RCC 7860 (cell line): ENCODE measurements at places on chromosomes 3 and 15.
A peak's percentile ranks its signal among the peaks of the same experiment; 100 is the strongest.

GRCh38 chr15:65027593-65027992 lies 1.8 kb downstream of the MTFMT start:
- no peak for DNase-seq

DNA sequence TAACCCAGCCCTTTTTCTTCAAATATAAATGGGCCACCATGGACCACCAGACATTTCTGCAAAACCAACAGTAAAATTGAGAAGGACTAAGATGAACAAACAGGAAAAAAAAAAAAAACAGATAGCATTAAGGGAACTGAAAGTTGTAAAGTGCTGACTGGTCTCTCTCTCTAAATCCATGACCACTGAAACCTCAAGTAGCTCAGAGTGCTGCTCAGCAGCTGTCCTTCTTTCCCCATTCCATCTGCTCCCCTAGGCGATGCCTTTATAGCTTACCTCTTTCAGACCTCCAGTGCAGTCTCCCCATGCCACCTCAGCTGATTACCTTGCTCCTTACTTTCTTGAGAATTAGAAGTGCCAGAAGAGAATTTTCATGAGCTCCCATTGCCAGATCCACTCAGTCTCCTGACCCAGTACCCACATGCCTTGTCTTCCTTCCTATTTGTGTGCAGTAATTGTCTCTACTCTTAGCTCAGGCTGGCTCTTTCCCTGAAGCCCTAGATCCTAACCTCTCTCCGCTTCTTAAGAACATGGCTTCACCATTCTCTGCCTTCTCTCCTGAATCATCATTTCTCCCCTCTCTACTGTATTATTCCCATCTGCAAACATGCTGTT lies 23.9 kb upstream of the XIRP1 start:
- no peak for DNase-seq

DNA sequence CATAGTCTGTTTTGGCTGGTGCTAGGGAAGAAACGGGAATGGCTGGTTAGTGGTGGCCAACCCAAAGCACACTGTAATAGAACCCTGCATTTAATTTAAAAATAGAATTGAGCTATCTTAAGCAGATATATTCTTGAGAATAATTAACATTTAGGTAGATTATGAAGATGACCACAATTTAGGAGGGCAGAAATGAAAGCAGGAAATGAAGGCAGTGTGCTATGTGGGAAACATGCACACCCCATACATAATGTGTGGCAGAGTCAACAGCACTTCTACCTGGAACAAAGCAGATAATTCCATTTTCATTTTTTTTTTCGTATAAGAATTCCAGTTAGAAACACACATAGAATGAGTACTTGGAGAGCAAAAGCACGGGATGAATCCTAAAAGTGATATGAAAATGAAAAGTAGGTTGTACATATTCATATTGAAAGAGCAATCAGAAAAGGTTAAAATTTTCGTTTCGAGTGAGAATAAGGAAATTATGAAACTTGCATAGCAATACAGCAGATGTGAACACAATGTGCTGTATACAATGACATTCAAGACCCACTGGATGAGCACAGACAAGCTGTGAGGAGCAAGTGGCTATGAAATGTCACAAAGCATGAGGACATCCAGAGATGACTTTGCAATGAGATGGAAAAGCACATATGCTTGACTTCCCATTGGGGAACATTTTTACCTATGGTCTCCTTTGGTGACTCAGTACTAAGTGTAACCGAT lies 102.6 kb downstream of the TFG start:
- no peak for DNase-seq

- DNase-seq, result peak; percentile 99
Measured at GRCh38 chr3:177286034-177286433, 88.8 kb upstream of the TBL1XR1 start.

- no peak for DNase-seq
Measured at GRCh38 chr3:177466074-177466473, 268.8 kb upstream of the TBL1XR1 start.

GRCh38 chr3:66803721-66804695 lies 194.1 kb upstream of the KBTBD8 start:
- no peak for DNase-seq

GRCh38 chr3:23319366-23320312 lies 116.5 kb downstream of the UBE2E2 start:
- no peak for DNase-seq

GRCh38 chr15:66885281-66885915 lies 180.0 kb upstream of the SMAD3 start:
- no peak for DNase-seq

GRCh38 chr3:42982645-42983412 lies 3.7 kb downstream of the GASK1A start:
- DNase-seq, result no peak
